ENCODE measurements at places on chromosomes 13 and 19.

- DNase-seq, result no peak
These were observed 8.0 kb downstream of the MAP2K2 start for GRCh38 chr19:4115818-4116385.

- no peak for DNase-seq
These were observed 36.7 kb upstream of the DGKH start for GRCh38 chr13:42011601-42012350.

DNA sequence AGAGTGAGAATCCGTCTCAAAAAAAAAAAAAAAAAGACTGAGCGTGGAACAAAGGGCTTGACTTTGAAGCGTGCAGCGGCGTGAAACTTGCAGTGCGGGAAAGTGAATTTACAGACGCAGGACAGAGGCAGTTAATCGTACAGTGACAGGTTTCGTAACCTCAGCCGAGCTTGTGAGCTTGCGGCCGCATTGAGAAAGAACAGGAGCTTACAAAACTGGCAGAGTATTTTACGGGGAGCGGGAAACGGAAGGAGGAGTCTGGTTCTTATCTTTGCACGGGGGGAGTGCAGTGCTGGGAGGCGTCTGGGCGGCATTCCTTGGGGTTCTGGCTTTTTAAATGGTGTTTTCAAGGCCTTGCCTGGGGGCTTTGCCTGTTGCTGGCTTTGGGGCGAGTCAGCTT, 6.0 kb upstream of the BSG start:
- DNase-seq, result no peak

DNA sequence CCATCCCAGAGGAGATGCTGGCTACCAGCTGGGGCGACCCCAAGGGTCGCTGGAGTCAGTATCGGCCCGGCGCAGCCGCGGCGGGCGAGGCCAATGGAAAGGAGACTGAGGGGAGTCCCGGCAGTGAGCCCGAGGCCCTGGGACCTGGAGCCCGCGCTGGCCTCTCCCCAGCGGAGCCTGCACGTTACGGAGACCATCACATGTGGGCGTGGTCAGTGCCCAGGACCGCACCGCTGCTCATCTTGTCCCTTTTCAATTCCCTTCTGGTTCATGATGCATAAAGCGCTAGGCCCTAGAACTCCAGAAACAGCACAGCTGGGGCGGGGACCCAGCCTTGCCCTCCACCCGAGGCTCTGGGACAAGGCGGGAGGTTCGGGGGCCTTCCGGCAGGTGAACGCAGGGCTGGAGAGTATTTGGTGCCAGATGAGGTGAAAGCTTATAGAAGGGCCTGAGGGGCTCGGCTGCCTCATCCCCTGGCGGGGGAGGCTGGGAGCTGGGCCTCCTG, 8.0 kb downstream of the C19orf25 start:
- no peak for DNase-seq

GRCh38 chr19:6358003-6358402, 3.3 kb upstream of the CLPP start:
- DNase-seq, result no peak

GRCh38 chr13:35978607-35979316, 152.4 kb downstream of the DCLK1 start:
- DNase-seq, result no peak

DNA sequence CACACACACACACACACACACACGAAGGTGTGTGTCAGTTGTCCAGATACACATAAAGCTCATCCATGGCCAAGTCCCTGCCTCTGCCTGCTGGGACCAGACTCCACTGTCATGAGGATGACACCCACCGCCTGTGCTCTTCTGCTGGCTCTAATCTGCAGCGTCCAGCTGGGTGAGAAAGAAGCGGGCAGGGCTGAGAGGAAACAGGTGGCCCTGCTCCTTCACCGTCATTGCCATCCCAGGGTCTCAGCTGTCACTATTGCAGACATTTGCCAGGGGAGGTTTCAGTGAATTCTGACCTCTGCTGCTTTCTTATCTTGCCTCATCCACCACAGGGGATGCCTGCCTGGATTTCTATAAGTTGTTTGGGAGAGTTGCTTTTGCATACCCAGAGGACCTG, 31.4 kb downstream of the SCGB2B2 start:
- DNase-seq, result no peak

DNA sequence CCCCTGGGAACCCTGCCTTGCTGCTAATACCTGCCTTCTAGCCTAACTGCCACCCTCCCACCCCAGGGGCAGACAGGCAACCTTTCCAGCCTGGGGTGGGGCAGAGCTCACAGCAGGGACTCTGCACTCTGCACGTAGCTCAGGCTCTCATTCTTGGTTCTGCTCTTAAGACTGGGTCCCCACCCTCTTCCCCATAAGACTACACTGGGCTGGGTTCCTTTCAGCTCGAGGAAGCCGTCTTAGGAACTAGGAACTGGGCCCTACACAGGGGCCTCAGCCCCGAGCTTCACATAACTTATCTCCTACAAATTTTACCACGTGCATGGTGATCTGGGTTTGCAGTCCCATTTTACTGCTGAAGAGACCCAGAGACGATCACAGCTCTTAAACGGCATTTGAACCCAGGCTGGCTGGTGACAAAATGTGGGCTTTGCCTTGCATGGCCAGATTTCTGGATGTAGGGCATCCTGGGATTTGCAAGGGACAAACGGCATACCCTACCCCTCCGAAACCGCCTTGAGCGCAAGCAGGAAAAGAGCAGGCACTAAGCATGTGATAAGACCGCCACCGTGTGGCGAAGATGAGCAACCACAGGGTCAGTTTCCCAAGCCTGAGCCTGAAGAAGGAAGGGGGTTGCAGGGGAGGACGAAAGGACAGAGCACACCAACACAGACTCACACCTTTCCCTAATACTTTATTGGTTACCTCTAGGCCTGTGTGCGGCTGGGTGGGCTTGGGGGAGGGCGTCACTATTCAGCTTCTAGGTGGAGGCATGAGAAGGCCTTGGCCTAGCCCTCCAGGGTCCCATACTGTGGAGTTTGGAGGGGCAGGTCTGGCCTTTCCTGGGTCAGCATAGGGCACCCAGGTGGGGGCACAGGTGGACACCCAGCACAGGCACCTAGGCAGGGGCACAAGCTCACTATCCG, 5.1 kb downstream of the JUNB start:
- peak; percentile 64 for DNase-seq

GRCh38 chr13:46134961-46135522, 30.2 kb upstream of the CPB2 start:
- DNase-seq, result no peak

All from stimulated activated CD4-positive, alpha-beta T cell treated with anti-CD3 and anti-CD28 coated beads, Interleukin-1b, Interleukin-23, amount 100 ng/mL, for 4 hours (primary cell).